ENCODE measurements at places on chromosomes 1 and 21. TPM values are rescaled to one million over a fixed set of nuclear protein-coding genes. Genes with fewer than 3 reads are reported as not detected.

Gene A3GALT2
- not detected for polyA plus RNA-seq

Gene KAZN
- polyA plus RNA-seq: 7.2 TPM

Gene PRDM15
- 5.9 TPM for polyA plus RNA-seq

- DNase-seq: no peak
These were observed 5.6 kb upstream of the GPR25 start for GRCh38 chr1:200867018-200867811.

DNA sequence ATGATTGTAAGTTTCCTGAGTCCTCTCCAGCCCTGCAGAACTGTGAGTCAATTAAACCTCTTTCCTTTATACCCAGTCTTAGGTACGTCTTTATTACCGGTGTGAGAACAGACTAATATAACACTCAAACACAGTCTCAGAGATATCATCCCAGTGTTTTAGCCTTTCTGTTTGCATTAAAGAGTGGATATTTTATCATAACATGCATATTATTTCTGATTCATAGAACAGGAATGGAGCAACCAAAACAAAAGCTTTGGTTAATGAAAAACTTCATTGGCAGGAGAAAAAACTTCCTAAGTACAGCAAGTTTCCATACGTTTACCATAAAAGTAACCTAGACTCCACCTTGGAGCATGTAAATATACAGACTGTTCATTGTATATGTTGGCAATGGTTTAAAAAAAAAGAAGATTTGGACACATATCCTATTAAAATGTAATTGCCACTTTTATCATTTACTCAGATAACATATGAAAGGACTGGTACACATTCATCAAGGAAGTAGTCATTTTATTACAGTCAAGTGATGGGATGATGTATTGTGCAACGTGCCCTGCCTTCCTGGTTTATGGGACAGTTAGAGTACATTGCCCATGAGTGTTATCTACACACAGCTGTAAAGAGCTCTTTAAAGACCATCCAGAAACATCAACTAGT lies 144.8 kb downstream of the ETS2 start:
- no peak for DNase-seq

Gene IFNAR2
- polyA plus RNA-seq: 23.1 TPM

DNA sequence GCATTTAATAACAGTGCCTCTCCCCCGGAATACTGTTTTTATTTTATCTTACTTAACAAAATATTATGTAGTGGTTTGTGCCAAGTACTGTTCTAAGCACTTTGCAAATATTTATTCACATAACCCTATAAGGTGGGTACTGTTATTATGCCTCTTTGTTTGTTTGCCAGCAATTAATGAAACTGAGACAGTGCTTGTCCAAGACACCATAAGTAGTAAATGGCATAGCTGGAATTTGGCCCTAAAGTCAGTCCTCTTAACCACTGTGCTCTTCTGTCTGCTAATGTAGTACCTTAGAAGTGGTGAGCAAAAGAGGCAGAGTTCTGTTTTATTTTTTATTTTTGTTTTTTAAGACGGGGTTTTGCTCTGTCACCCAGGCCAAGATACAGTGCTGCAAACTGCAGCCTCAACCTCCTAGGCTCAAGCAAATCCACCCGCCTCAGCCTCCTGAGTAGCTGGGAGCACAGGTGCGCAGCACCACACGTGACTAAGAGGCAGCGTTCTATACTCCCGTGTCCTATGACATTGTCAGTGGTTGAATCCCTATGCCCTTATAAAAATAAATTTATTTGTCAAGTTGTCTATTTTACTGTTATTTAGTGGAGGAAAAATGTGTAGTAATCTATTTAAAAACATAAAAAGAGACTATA lies 165.8 kb downstream of the CLEC20A start:
- DNase-seq: no peak

GRCh38 chr1:189524501-189524900 lies 953.2 kb downstream of the BRINP3 start:
- DNase-seq: no peak

Gene GPR25
- not detected for polyA plus RNA-seq

Gene RORC
- polyA plus RNA-seq: 0.10 TPM

Data from aorta (tissue), 5 donors.